ENCODE measurements at places on chromosomes 4 and X. TPM values are rescaled to one million over a fixed set of nuclear protein-coding genes. Genes with fewer than 3 reads are reported as not detected.

DNA sequence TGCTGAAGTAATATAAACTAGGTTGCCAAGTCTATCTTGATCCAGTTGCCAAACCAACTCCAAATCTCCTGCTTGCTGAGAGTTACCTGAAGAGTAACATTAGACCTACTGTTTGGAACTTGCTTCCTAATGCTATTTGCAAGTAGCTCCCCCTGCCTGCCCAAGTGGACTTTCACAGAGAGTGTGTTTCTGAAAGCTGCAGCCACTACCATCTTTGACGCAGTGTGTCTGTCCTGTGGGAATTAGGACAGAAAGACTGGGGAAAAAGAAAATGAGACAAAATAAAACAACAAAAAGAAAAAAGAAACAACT, 195.0 kb upstream of the HS3ST1 start:
- no peak for DNase-seq

GRIA3 gene
- 14.2 TPM for total RNA-seq

- DNase-seq = no peak
Measured at GRCh38 chr4:163548481-163549243, 54.2 kb downstream of the TMA16 start.

GRCh38 chrX:111100191-111100590, 4.2 kb downstream of the PAK3 start:
- no peak for DNase-seq

DNA sequence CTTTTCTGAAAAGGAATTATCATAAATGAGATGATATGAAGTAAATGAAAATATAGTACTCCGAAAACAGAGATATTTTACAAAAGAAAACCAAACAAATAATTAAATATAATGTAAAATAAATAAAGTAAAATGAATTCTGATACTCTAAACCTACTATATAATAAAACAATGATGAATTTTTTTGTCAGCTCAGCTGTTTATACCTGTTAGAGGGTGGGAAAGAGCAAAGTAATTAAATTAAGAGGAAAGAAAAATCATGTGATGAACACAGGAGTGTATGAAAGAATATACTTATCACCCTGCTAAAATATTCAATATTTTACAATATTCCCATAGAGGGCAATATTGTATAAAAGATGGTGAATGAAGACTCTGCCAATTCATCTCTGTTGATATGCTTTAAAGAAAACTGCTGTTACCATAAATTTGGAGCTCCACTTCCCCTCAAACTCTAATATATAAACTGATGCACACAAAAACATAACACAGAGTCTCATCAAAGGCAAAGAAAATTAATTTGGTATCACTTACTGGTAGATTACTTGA, 6.5 kb upstream of the NDST4 start:
- DNase-seq = no peak

GAGE2A gene
- total RNA-seq = not detected

DNA sequence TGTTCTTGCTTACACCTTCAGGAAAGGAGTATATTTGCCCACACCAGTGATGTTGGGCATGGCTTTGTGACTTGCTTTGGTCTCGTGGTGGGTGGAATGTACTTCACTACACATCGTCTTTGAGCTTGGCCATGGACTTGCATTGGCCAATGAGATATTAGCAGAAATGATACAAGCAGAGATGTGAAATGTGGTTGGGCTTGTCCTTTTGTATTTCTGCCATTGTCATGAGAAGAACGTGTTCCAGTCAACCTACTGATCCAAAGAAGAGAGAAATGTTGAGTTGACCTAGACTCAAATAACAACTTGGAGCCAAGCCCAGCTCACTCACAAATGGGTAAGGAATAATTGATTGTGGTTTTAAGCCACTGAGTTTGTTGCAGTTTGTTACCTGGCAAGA, 138.4 kb upstream of the ARX start:
- DNase-seq = no peak

GRCh38 chr4:87543835-87544461, 14.8 kb upstream of the SPARCL1 start:
- no peak for DNase-seq

DNA sequence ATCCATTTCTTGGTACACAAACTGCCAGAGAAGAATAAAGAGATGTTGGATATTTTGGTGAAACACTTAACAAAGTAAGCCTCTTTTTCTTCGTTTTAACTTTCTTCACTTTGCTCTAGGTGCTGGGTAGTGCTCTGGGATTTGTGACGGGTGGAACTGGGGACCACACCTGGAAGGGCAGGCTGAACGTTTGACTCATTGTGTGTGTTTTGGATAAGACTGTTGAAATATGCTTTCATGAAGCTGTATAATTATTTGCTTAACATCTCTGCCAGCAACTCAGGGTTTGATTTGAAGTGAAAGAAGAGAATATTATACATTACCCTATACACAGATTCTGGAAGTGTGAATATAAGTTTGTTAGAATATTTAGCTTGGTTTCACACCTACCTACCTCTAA, 233.2 kb downstream of the ARHGAP10 start:
- no peak for DNase-seq

GRCh38 chrX:15143050-15143824, 126.6 kb downstream of the ASB9 start:
- DNase-seq = no peak

DNA sequence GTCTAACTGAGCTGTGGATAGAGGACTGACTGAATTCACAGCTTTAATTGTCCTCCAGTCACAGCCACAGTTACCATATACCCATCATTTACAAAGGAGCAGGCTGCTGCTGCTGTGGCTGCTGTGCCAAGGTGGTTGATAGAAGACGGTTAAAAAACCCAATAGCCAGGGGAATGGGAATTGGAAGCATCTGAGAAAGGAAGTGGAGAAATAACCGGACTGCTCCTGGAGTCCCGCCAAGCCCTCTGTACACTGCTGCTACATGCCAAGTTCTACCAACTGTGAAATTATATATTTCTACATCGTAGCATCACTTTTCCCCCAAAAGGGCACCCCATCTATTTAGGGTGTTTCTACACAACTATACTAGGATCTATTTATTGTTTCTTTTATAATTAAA, 279.7 kb upstream of the ARX start:
- no peak for DNase-seq

SLBP gene
- total RNA-seq = 12.1 TPM

- no peak for DNase-seq
Measured at GRCh38 chr4:108544481-108544880, 75.9 kb upstream of the RPL34 start.

GRCh38 chrX:55767100-55767499, 49.6 kb downstream of the RRAGB start:
- no peak for DNase-seq

GRCh38 chr4:48141048-48141447, 7.0 kb upstream of the TXK start:
- DNase-seq = no peak

Data from cardiac septum (tissue), 1 donor.